Nucleus accumbens (tissue), 56 donors: ENCODE measurements at places on chromosomes 1 and 21.

- DNase-seq: no peak
Observed at GRCh38 chr1:159987186-159987585, 33.1 kb upstream of the SLAMF9 start.

GRCh38 chr1:185681034-185681633 lies 53.1 kb upstream of the HMCN1 start:
- DNase-seq: no peak

DNA sequence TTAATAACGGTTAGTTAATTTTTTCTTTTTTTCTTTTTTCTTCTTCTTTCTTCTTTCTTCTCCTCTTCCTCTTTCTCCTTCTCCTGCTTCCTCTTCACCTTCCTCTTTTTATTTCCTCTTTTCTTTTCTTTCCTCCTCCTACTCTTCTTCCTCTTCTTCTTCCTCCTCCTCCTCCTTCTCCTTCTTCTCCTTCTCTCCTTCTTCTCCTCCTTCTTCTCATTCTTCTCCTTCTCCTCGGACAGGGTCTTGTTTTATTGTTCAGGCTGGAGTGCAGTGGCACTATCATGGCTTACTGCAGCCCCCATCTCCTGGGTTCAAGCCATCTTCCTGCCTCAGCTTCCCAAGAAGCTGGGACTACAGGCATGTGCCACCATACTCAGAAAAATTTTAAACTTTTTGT lies 13.4 kb upstream of the ACBD3 start:
- DNase-seq: no peak

DNA sequence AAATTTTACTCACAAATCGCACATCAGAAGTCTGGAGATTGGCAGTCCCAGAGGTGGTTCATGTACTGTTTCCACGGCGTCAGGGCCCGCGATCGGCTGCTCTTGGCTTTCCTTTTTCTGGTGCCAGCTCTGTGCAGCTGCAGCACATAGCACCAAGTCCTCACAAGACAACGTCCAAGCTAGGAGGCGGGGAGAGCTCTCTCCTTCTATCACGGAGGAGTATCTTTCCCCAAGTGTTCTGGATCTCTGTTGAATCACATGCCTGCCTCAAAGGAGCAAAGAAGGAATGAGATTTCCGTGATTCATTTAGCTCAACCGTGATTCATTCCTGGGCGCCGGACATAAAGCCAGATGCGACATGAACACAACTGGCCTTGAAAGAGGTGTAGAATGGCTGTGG lies 25.5 kb downstream of the MT1HL1 start:
- DNase-seq: no peak

DNA sequence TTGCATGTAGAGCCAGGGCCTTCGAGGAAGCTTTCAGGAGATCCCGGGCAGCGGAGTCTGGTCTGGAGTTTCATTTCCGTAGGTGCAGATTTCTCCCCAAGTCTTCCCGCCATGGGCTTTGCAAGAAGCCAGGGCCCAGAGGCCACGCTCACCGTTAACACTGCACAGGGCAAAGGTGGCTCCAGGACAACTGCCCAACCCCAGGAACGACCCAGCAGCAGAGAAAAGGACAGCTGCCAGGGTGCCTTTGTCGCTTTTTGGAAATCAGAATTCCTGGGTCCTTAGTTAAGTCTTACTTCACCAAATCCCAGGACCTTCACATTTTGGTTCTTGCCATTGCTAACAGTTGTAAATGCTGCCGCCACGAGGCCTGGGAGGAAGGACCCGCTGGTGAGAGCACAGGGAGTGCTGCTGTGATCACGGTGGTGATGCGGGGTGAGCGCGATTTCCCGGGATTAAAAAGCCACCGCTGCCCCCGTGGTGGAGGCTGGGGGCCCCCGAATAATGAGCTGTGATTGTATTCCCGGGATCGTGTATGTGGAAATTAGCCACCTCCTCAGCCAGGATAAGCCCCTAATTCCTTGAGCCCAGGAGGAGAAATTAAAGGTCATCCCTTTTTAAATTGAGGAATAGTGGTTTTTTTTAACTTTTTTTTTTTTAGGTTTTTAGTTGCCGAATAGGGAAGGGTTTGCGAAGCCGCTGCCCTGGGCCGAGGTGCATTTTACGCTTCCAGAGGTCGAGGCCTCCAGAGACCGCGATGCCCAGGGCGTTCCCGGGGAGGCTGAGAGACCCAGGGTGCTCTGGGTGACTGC lies 8.2 kb downstream of the SIM2 start:
- DNase-seq: no peak

GRCh38 chr1:53678507-53678906 lies 60.5 kb downstream of the GLIS1 start:
- DNase-seq: no peak

DNA sequence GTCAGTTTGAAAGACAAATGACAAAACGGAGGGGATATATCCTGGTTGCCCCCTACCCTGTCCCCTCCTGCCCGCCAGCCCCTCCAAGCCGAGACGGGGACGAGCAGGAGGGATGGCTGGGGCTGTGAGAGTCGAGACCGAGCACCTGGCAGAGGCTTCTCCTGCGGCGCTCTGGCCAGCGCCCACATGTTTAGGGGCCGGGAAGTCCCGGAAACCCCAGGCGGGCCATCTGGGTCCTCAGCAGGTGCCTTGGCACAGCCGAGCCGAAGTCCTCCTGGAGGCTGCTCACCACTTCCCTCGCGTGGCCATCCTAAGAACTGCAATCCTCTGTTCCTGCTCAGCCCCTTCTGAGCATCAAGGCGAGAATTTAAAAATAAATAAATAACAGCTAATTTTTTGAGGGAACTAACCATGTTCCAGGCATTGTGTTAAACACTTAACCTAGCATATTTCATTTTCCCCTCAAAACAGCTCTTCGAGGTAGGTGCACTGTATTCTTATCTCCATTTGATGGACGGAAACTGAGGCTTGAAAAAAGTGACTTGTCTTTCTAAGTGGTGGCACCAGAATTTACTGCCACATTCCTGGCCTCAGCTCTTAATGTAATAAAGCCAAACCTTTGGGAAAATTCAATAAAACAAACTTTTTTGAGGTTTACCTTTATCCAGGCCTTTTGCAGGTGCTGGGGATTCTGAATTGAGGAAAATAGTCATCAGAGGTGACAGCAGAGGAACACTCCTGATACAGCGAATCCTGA lies 3.5 kb upstream of the RIMS3 start:
- DNase-seq: peak; percentile 18
